Stimulated activated CD4-positive, alpha-beta T cell treated with anti-CD3 and anti-CD28 coated beads, Interleukin-4, amount 100 ng/mL, for 24 hours (primary cell): ENCODE measurements at places on chromosomes 16 and 17.

DNA sequence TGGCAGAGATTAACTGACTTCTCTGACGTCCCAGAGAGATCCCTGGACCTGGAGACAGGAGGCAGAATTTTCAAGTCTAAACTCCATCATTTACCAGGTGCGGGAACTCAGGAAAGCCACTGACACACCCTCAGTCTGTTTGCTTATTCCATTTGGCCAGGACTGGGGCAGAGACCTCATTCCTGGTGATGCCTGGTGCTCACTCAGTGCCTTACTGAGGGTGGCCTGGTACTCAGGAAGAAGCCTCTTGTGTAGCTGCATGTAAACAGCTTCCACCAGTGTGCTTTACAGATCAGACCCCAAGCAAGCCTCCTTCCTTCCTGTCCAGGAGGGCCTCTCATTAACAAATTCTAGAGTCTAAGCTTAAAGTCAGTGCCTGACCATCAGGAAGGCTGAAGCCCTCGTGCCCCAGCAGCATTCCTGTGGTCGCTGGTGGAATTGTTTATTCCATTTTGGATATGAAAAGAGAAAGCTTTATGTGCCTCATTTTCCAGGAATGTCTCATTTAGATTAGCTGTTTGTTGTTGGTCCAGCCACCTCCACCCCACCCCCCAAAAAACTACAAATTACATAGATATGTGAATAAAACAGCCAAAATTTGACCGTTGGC is 236.1 kb upstream of the CDH5 start:
- DNase-seq = no peak

- peak; percentile 72 for DNase-seq
Observed at GRCh38 chr17:42101513-42102292, 3.4 kb upstream of the ZNF385C start.

DNA sequence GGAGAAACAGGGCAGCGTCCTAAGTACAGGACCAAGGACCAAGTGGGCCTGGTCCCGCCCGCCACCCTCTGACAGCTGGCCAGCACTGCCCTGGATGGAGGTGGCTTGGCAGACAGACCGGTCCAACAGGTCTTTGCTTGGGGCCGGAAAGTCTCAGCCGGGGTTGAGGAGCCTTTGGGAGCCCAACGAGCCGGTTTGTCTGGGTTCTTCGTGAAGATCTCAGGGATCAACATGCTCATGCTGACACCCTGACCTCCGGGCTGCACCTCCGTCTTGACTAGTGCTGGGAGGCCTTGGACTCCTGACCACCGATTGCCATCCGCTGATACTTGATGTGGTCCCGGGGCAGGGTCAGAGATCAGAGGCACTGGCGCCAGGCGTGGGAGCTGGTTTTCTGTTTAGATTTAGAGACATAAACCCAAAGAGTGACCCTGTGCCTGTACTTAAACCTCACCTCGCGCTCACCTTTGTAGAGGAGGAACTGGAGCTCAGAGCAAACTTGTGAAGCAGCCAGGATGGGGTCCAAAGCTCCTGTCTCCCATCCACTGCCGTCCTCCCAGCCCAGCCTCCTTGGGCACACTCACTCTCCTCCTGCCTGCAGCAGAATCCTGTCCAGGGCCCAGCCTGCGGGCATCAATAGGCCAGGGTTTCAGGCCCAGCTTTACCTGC is 92.1 kb upstream of the GSE1 start:
- DNase-seq = no peak

DNA sequence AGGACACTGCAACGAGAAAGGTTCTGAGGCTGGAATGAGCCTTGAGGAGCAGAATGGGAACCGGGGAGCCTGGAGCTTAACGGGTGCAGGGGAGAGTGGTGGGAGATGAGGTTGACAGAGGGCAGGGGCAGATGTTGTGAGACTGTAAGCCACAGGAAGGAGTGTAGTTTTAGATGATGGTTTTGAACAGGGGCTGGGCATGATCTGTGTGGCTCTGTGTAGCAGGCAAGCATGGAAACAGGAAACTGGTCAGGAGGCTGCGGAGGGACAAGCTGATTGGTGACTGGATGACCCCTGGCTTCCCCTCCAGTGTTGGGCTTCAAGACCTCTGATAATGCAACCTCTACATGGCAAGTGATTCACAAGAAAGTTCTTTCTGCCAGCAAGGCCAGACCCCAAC is 1.4 kb upstream of the CNGB1 start:
- DNase-seq = no peak

GRCh38 chr17:67362173-67362572 is 4.2 kb downstream of the PSMD12 start:
- peak; percentile 21 for DNase-seq

- DNase-seq = no peak
Observed at GRCh38 chr17:46950997-46951621, 27.9 kb downstream of the RPRML start.

GRCh38 chr17:28551421-28552175 is 826 bp downstream of the UNC119 start:
- DNase-seq = no peak

DNA sequence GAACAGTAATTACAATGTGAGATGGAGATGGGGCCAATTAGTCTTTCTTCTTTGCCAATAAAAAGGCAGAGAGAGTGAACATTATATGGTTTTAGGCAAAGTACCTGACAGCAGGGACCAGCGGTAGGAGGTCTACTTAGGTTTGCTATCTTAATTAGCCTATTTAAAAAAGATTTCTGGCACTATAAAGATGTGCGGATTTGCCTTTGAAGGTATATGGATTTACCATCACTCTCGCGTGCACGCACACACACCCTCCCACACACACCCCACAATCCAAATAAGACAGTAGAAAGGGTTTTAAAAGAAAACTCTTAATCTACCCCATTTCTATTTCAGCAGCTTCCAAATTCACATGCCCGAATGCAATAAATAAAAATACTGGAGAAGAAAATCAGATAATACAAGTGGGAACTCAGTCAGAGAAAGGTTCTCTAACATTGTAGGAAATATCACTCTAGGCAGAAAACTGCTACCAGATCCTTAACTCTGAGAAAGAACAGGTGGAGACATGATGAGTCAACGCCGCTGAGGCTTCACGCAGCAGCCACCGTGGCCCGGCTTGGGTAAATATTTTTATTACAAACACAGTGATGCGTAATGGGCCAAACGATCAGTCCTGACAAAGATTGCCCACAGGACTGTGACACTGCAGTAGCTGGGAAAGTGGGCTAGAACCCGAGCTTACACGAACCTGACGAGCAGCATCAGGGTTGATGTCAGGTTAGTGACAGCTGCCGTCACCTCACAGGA is 66.6 kb upstream of the AXIN2 start:
- DNase-seq = no peak

DNA sequence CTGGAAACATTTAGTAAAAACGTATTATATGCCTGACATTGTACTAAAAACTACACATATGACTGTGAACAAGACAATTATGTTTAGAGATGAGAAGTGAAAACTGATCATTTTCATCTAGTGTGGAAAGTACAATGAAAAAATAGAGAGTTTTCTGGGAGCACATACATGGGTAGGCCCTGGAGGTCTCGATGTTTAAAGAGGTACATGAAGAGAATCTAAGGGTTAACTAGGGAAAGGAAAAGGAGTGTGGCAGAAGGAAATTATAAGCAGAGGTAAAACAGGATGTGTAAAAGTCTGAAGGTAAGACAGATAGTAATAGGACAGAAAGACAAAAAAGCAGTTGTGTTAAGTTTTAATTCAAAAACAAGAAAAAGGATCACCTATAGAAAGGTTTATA is 113.7 kb downstream of the USP32 start:
- no peak for DNase-seq

- no peak for DNase-seq
Observed at GRCh38 chr16:78738557-78738956, 639.1 kb downstream of the WWOX start.

- no peak for DNase-seq
Observed at GRCh38 chr17:59369031-59369975, 37.8 kb downstream of the YPEL2 start.

DNA sequence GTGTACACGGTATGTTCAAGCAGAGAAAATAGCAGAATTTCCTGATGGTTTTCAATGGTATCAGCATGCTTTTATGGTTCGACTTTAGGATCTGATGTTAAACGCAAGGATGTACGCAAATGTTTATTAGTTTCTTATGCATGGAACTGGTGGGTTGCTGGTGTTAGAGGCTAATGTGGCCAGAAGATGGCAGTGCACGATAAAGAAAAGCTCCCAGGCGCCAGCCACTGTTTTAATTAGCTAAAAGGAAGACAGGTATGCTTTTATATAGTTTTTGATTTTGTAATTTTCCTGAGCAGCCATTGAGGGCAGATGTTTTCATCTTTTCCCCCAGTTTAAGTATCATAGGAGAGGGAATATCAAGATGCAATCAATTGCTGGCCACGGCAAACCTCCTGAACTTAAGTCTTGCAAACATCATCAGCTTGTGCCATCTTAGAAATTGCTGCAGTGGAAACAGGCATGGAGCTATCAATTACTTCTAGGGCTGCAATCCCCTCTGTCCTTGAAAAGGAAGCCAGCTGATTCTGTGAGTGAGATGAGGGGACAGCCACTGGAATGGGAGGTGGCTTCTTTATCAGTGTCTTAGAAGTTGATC is 648.5 kb upstream of the RBFOX1 start:
- no peak for DNase-seq

DNA sequence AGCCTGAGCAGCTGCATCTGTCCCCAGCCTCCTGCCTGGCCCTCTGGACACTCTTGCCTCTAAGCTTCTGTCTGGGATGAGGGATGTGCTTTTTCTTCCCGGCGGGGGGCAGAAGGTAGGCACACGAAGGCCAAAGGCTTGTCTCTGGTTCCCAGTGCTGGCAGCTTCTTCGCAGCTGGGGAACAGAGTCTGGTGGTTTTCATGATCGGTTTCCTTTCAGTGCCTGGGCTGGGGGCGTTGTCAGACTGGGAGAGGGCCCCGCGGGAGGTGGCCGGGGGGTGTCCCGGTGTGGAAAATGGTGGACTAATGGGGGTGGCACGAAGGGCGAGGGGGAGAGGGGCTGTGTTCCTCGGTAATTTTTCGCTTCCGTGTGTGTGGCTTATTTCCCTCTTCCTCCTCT is 988 bp downstream of the RAP1GAP2 start:
- no peak for DNase-seq

- DNase-seq = peak; percentile 83
Observed at GRCh38 chr16:711548-712320, 3.2 kb upstream of the METRN start.

DNA sequence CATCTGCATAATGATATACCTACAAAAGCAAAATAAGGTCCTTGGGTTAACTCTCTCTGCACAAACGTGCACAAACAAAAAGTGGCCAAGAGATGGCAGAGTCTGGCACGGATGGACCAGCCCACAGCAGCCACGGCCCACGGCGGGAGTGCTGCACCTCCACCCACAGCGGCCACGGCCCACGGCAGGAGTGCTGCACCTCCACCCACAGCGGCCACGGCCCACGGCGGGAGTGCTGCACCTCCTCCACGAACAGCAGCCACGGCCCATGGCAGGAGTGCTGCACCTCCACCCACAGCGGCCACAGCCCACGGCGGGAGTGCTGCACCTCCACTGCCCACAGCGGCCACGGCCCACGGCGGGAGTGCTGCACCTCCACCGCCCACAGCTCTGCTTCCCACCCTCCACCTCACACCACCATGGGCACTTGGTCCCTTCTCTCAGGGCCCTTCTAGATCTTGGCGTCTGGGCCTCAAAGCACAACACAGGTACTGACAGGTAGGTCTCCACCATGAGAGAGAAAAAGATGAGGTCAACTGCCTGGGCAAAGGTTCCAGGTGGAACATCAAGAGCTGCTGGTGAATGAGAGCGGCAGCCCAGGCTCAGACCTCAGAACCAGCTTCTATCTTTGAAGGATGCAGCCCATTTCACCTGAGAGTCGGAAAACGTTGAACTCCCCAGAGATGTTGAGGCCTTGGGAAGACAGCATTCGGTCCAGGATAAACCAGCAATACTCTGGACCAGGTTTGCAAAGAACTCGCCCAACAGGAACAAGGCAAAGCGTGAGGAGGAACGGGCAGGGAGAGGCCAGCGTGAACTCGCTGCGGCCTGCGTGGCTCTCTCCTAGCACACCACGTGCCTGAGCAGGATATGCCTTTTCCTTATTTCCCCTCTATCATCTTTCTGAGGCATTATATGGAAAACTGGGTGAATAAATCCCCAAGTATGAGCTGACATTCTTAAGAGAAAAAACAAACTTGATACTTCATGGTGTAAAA is 124.5 kb downstream of the ZNF778 start:
- DNase-seq = no peak

- no peak for DNase-seq
Observed at GRCh38 chr16:88464447-88465318, 11.6 kb downstream of the ZFPM1 start.

DNA sequence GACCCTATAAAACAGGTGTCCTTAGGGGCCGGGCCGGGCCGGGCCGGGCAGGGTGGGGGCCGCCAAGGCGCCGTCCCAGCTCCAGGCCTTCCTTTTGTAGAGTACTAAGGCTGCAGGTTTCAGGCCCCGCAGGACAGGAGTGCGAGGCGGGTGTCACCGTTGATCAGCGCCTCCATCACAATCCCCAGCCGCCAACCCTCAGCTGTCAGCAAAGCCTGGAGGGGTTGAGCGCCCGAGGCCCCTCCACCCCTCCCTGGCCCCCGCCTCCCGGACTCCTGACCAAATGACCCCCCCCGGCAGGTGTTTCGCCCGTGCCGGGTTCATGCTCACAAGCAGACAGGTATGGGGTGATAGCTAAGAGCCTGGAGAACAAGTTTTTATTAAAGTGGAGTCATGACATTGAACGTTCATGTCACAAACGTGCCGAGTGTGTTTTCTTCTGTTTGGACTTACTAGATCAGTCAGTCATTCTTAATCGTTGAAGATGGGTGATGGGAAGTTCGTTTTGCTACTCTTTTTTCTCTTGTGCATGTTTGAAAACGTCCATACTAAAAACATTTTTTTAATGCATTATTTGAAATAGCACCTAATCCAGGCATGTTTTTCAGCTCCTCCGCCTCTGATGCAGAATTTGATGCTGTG is 534 bp downstream of the ARL2BP start:
- no peak for DNase-seq

DNA sequence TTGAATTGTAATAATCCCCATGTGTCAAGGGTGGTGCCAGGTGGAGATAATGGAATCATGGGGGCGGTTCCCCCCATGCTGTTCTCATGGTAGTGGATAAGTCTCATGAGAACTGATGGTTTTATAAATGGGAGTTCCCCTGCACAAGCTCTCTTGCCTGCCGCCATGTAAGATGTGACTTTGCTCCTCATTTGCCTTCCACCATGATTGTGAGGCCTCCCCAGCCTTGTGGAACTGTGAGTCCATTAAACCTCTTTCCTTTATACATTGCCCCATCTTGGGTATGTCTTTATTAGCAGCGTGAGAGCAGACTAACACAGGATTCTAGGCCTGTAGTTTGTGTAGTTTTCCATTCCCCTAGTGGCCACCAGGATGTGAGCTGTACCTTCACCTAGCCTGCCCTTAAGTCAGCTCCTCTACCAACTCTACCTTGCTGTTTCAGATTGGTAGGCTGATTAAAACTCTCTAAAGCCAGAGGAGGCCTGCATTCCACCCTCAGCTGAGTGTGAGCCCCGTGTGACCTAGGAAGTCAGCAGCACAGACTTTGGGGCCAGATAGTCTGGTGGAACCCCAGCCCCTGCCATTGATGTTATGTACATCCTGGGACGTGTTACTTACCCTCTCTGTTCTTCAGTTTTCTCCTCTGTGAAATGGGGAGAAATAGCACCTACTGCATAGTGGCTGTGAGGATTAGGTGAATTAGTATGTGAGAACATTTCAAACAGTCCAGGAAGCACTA is 252.4 kb upstream of the CACNG5 start:
- no peak for DNase-seq
